CD4-positive, alpha-beta T cell treated with Interleukin-10 for 1 hour (primary cell): ENCODE measurements at places on chromosomes 3 and 15.

GRCh38 chr3:30475038-30475808, 131.2 kb upstream of the TGFBR2 start:
- DNase-seq, result no peak

- DNase-seq, result no peak
Measured at GRCh38 chr3:117628823-117629291, 919.3 kb downstream of the TUSC7 start.

DNA sequence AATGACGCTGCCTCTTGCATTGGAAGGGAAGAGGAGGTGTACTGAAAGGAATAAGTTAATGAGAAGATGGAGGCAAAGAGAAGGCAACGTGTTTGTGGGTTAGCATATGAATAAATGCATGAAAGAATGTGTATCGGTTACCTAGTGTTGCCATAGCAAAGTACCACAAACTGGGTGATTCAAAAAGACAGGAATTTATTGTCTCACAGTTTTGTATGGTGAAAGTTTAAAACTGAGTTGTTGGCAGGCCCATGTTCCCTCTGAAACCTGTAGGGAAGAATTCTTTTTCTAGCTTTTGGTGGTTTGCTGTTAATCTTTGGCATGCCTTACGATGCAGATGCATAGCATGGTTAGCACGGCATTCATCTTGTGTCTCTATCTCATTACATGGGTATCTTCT, 729.9 kb downstream of the MECOM start:
- no peak for DNase-seq

DNA sequence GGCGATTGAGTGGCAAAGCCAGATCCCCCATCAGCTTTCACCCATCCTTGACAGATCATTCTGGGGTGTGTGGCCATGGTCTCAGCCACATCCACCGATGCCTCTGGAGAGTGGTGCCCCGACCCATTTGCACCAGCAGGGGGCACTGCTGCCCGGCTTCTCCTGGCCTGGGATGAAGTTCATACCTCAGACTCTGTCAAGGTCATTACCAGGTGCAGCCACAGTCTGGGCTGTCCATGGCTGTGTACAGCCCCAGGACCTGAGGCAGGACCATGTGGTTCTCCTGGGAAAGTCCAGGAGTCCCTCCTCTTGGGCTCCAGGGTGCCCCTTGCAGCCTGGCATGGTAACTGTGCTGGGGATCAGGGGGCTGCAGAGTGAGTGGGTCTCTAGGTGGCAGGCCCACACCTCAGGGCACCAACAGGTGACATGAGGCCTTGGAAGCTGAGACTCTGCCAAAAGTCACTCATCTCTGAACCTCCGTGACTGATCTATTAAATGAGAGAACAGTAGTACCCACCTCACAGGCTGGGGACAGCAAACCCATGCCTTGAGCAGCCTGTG, 67.2 kb downstream of the CACNA2D2 start:
- DNase-seq, result peak; percentile 82

DNA sequence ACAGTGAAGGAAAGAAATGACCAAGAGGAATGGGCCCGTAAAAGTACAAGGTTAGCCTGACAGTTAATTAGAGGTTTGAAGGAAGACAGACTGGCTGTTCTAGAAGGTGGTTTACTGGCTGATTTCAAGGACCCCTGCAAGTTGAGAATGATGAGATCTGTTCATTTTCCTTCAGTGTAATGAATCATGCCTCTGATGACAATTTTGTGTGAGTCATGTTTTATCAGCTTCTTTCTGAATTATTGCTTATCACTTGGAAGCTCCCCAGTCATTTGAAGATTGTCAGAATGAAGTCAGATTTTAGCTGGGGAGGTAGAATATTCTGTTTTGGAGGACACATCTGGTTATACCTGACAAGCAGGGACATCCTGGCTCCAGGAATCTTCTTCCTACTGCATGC, 50.6 kb downstream of the DRD3 start:
- no peak for DNase-seq

DNA sequence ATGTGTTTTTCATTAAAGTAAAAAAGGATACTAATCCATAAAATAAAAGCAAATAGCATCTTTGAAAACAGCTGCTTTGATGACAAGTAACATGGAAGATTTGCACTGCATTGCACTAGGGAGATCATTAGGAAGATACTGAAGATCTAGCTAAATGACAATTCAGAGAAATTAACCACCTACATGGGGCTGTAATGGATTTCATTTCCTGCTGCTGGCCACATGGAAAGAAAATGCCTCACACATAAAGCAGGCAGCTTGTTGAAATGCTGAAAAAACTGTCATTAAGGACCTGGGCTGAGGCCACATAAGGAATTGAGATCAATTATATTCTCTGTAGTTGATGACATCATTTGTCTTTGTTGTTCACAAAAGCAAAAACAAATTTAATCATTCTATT, 94.1 kb downstream of the PYDC2 start:
- no peak for DNase-seq

- DNase-seq, result no peak
Measured at GRCh38 chr15:51991141-51991540, 19.6 kb upstream of the LEO1 start.

GRCh38 chr15:40468898-40469331, 1.9 kb upstream of the CHST14 start:
- DNase-seq, result no peak

GRCh38 chr3:71492974-71493771, 90.4 kb downstream of the FOXP1 start:
- DNase-seq, result peak; percentile 84

- no peak for DNase-seq
Measured at GRCh38 chr3:129611812-129612533, 5.5 kb upstream of the PLXND1 start.

- DNase-seq, result no peak
Measured at GRCh38 chr15:86588413-86588812, 508.7 kb downstream of the AGBL1 start.

DNA sequence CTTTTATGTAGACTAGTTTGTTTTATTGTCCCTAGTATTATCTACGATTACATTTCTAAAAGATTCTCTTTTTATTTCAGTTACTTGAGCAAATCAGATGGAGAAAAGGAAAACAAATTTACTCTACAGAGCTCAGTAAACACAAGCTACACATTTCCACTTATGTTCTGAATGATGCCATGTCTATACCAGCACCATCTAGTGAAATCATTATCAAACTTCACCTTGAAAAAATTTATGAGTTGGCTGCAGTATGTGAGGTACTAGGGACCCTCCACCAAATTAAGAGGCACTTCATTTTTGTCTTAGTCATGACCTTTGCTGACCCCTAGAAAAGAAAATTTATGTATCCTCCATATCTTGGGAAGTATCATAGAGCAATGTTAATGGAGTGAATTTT, 827.4 kb downstream of the SI start:
- DNase-seq, result no peak

DNA sequence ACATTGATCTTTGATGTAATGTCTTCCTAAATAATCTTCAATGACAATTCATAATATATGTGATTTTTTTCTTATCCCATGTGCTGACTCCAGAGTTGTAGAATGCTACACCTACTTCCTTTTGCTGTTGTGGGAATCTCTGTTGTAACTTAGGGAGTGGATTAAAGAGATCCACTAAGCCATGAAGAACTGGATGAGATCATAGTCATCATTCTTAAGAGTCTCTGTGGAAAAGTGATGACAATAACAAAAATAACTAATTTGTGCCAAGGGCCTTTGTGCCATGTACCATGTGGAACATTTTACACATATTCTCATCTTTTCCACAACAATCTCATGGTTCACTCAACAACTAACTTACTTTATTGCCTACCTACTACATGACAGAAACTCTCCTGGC, 162.9 kb upstream of the PDZRN3 start:
- DNase-seq, result no peak

GRCh38 chr15:99909592-99910295, 176.5 kb upstream of the LYSMD4 start:
- DNase-seq, result no peak

- DNase-seq, result no peak
Measured at GRCh38 chr15:67928666-67929065, 88.8 kb upstream of the RNU6-1 start.

GRCh38 chr15:20341901-20342600, 199.5 kb downstream of the GOLGA6L6 start:
- no peak for DNase-seq

DNA sequence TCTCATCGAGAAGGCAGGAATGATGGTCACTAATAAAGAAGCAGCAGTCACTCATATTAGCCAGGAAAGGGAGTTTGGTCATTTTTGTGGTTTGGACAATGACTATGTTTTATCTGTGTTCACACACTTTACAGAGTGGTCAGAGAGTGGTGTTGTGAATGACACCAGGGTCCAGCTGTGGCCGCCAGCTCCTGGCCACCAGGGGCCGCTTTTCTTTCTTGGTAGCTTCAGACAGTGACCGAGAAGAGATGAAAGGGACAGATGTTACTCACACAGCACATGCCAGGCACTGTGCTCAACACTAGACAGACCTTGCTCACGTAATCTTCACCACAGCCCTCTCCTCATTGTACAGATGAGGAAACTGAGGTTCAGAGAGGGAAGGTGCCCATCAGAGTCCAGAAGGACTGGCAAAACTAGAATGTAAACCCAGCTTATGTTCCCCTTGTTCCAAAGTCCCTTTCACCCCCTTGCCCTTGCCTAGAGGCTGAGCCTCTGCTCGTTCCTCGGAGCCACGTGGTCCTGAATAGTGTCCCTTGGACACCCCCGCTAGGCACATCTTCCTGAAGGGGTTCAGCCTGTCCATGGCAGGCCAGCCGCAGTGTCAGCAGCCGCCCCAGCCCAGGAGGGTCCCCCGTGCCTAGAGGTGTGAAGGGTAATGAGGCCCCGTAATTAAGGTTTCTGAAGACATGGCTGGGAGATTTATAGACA, 55.6 kb downstream of the CYP11A1 start:
- no peak for DNase-seq

- DNase-seq, result no peak
Measured at GRCh38 chr3:11099306-11099705, 55.0 kb upstream of the HRH1 start.

- no peak for DNase-seq
Measured at GRCh38 chr3:121111914-121112612, 204.1 kb downstream of the STXBP5L start.

DNA sequence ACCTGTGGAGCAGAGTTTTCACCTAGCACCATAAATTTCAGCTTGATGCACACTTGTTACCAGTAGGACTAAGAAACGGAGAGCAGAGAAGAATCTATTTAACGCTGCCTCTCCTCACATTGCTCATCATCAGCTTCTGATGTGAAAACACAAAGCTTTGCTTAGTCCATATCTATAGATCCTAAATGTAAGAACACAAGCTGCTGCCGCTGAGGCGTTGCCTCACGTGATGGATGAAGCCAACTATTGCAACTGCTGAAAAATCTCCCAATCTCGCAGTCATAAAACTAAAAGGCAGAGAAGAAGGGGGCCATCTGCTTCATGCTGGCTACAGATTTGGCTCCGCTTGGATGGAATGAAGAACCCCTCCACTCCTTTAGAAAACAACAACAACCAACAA, 42.7 kb downstream of the CADPS start:
- DNase-seq, result no peak

DNA sequence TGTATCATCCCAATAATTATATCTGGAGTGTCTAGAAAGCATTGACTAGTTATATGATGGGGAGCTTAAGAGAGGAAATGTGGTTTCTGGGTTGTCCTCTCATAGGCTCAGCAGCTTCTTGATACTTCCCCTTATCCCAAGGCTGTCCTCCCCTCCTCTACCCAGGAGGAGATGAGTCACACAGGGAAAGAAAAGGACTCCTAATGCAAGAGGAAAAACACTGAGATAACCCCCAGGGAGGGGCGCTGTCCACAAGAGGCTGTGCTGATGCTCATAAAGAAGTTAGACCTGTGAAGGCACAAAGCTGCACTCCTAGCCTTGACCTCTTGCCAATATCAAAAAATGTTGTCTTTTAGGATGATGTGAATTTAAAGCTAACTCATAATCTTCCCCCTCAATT, 28.8 kb upstream of the GYG1 start:
- no peak for DNase-seq

GRCh38 chr15:81336568-81336967, 12.6 kb upstream of the STARD5 start:
- DNase-seq, result peak; percentile 65

- peak; percentile 41 for DNase-seq
Measured at GRCh38 chr3:51955893-51956770, 951 bp downstream of the GPR62 start.

- no peak for DNase-seq
Measured at GRCh38 chr3:97658668-97659285, 105.8 kb upstream of the ARL6 start.

- DNase-seq, result no peak
Measured at GRCh38 chr3:1783995-1784394, 314.7 kb upstream of the CNTN4 start.

DNA sequence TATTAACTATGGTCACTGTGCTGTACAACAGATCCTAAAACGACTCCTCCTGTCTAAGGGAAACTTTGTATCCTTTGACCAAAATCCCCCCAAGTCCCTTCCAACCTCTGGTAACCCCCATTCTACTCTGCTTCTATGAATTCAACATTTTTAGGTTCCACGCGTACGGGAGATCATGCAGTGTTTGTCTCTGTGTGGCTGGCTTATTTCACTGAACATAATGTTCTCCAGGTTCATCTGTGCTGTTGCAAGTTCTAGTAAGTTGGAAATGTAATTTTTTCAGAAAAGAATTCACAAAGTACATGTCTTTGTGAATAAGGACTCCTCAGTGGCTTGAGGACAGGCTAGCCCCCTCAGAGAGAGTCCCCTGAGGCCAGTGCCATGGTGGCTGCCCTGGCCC, 66.1 kb downstream of the ATP10A start:
- no peak for DNase-seq

- DNase-seq, result no peak
Measured at GRCh38 chr3:57041674-57042073, 18.8 kb upstream of the SPATA12 start.

GRCh38 chr15:65375871-65376607, 1.8 kb downstream of the IGDCC3 start:
- DNase-seq, result no peak

DNA sequence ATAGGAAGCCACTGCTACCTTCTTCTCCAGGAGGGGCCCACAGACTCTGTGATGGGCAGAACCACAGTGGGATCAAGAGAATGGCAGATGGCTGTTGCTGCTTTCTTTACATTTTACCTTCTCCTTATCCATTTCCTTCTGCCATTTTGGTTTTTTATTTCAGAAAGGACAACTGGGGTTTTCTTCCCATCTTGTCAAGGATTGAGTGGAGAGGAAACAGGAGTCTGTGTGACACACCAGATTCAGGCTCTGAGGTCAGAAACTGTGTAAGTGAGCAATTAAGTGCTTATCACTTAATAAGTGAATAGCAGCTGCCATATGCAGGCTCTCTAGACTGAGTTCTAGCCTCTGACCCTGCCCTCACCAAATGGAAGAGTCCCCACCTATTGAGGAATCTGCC, 47.3 kb downstream of the ITGB5 start:
- DNase-seq, result no peak

- no peak for DNase-seq
Measured at GRCh38 chr15:61393949-61394348, 164.8 kb upstream of the RORA start.
